RWPE1 (cell line): ENCODE measurements at places on chromosomes 16 and 17.

- DNase-seq = no peak
Measured at GRCh38 chr16:86377251-86378022, 132.9 kb upstream of the FOXF1 start.

DNA sequence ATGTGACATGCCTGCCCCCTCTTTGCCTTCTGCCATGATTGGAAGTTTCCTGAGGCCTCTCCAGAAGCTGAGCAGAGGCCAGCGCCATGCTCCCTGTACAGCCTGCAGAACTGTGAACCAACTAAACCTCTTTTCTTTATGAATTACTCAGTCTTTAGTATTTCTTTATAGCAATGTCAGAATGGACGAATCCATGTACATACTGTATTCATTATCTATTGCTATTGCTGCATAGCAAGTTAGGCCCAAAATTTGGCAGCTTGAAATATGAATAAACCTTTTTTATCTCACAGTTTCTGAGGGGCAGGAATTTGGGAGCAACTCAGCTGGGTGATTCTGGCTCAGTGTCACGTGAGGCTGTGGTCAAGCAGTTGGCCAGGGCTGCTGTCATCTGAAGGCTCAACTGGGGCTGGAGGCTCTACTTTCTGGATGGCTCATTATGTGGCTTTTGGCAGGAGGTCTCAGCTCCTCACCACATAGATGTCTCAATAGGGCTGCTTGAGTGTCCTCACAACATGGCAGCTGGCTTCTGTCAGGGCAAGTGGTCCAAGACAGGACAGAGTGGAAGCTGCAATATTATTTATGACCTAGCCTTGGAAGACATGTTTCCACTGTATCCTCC lies 40.0 kb downstream of the SOCS1 start:
- no peak for DNase-seq

DNA sequence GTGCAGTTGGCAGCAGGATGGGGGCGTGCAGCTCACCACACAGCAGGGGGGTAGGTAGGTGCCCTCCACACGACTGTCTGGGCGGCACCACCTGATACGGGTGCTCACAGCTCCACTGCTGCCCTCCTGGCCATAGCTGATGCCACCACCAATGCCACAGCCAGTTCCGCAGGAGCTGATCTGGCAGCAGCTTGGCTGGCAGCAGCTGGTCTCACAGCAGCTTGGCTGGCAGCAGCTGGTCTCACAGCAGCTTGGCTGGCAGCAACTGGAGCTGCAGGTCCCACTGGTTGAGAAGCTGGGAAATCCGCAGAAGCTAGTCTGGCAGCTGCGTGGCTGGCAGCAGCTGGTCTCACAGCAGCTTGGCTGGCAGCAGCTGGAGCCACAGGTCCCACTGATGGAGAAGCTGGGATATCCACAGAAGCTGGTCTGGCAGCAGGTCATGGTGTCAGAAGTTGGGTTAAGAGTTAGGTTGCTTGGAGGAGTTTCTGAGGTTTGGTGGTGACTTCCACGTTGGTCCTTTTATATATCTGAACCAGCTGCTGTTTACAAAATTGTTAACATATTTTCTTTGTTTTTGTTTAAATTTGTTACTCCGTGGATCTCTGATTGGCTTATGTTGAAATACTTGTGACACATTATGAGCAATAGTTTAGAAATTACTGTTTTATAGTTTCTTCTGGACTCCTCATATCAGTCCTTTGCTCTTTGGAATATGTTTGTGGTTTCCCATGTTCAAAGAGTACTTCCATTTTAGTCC lies at the start of gene KRTAP1-5:
Gene KRTAP1-5, minus strand, starts transcription at position 494 of the 757 bp plus-strand sequence. Its CDS starts 53 bp downstream, at position 441.
- DNase-seq = no peak

- no peak for DNase-seq
Measured at GRCh38 chr17:44022246-44022645, 7.5 kb upstream of the TMEM101 start.

GRCh38 chr16:11604783-11605563 lies 18.3 kb upstream of the LITAF start:
- DNase-seq = no peak

- no peak for DNase-seq
Measured at GRCh38 chr16:11118479-11118878, 137.5 kb downstream of the SOCS1 start.

GRCh38 chr16:9780831-9781230 lies 401.4 kb downstream of the GRIN2A start:
- no peak for DNase-seq

GRCh38 chr16:88446736-88447135 lies 6.3 kb upstream of the ZFPM1 start:
- DNase-seq = no peak

- DNase-seq = no peak
Measured at GRCh38 chr17:19781488-19782458, 33.7 kb upstream of the ALDH3A1 start.

DNA sequence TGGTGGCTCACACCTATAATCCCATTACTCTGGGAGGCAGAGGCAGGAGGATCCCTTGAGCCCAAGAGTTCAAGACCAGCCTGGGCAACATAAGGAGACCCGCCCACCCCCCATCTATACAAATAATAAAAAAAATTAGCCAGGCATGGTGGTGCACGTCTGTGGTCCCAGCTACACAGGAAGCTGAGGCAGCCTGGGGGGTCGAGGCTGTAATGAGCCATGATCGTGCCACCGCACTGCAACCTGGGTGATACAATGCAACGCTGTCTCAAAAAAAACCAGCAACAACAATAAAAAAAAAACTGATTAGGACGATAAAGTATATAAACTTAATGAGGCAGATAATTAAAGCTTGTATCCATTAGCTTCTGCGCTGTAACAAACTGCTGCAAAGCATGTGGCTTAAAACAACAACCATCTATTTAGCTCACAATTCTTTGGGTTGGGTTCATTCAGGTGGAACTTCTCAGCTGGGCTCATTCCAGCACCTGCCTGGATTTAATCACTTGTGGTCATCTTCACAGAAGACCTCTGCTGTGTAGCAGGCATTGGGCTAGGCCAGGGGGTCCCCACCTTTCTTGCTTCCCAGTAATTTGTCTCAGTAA lies 45.8 kb downstream of the LCMT1 start:
- DNase-seq = no peak

DNA sequence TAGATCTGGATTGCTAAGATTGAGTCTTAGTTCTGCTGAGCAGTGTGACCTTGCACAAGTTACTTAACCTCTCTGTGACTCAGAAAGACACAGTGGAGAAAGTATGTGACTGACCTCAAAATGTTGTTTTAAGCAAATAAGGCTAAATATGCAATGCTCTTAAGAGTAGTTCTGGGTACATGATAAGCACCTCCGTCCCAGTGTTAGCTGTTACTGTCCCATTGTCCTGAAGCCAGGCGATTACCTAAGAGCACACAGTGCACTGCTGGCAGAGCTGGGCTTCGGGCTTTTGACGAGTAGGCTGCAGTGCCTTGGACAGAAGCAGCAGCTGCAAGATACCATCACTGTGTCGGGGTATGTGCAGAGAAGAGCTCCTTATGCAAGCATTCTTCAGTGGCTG lies 32.7 kb upstream of the FOXF1 start:
- DNase-seq = no peak

DNA sequence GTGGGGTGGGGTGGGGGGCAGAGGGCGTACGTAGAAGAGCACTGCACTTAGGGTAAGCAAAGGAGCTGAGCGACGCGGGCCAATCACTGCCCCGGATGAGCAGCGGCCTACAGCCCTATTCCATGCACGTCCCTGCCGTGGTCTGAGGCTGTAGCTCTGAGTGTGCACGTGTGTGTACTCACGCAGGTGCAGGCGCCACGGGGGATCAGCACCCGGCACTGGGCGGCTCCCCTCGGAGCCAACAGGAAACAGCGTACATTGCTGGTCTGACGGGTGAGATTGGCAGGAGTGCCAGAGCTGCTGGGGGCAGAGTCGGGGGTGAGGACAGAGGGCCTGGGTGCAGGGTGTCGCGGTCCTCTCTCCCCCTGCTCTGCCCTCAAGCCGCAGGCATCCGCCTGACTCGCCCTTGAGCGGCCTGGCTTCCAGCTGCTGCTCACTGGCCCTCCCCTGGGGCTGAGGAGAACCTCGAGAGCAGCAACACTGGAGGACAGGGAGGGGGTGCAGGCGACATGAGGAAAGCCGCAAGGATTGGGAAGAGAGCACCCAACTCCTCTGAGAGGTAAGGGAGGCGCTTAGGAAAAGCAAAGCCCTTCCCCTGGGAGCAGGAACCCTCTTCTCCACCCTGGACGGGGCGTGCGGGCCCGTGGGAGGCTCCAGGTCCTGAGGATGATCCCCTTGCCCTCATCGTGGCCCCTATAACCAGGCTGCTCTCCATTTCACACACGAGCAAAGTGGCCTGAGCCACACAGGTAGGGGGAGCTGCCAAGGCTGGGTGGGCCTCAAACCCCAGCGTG lies 57.8 kb downstream of the ENGASE start:
- no peak for DNase-seq

- no peak for DNase-seq
Measured at GRCh38 chr17:71850812-71851211, 270.0 kb upstream of the SOX9 start.

- no peak for DNase-seq
Measured at GRCh38 chr16:19289811-19290485, 4.4 kb downstream of the CLEC19A start.

DNA sequence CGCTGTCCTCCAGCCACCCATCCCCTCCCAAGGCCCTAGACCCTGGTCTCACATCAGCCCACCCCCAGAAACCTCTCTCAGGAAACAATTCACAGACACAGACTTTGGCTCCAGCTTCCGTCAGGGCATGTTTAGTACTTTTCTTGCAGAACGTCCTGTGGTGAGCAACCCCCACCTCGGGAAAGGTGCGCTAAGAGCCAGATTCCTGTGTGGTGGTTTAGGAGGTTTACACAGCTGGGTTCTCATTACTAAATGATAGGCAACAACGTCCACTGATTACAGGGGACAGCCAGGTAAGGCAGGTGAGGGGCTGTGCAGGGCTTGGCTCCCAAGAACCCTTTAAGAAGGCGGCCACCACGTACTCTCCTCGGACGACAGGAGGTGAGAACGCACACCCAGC lies 29.3 kb downstream of the KIFC3 start:
- DNase-seq = no peak

- DNase-seq = no peak
Measured at GRCh38 chr16:14303639-14304394, 232.7 kb downstream of the MRTFB start.

- no peak for DNase-seq
Measured at GRCh38 chr16:88298833-88299745, 83.7 kb upstream of the ZNF469 start.

DNA sequence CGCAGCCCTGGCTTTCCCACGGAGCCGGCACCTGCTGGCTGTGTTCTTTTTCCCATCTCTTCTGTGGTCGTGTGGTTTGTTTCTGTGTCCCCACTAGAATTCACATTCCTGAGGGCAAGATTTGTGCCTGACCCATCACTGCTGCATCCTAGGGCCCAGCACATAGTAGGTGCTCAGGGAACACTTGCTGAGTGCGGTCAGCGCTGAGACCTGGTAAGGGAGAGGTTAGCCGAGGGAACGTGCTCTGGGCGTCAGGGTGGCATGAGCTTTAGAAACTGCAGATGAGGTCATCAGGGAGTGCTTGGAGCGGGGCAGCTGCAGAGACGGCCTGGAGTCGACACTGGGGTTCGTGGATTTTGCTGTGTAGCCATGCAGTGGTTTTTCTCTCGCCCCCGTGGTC lies 5.9 kb downstream of the DEF8 start:
- no peak for DNase-seq

DNA sequence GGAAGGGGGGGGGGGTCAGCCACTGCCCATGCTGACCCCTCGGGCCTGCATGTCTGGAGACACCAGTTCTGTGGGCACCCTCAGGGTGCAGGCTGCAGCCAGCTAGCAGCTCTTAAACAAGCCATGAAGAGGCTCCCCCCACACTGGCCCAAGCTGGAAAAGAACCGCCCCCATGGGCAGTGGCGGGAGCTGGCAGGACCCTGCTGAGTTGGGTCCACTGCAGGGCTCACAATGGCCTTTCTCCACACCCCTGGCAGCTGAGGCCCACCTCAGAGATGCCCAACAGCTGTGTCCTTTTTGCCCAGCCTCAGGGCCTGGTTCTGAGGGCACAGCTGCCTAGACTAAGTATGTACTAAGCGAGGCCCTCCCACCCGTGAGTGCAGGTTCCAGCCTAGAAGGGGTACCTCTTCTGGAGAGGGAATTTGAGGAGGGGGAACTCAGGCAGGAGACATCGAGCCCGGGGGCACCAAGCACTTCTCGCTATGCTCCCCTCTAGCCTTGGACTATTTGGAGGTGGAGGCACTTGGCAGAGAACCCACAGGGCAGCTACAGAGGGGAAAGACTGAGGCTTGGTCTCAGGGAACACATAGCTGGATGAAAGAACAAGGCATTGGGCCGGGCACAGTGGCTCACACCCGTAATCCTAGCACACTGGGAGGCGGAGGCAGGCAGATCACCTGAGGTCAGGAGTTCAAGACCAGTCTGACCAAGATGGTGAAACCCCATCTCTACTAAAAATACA lies 3.2 kb downstream of the THRA start:
- no peak for DNase-seq

GRCh38 chr17:42477173-42477572 lies 18.5 kb downstream of the ATP6V0A1 start:
- DNase-seq = no peak

DNA sequence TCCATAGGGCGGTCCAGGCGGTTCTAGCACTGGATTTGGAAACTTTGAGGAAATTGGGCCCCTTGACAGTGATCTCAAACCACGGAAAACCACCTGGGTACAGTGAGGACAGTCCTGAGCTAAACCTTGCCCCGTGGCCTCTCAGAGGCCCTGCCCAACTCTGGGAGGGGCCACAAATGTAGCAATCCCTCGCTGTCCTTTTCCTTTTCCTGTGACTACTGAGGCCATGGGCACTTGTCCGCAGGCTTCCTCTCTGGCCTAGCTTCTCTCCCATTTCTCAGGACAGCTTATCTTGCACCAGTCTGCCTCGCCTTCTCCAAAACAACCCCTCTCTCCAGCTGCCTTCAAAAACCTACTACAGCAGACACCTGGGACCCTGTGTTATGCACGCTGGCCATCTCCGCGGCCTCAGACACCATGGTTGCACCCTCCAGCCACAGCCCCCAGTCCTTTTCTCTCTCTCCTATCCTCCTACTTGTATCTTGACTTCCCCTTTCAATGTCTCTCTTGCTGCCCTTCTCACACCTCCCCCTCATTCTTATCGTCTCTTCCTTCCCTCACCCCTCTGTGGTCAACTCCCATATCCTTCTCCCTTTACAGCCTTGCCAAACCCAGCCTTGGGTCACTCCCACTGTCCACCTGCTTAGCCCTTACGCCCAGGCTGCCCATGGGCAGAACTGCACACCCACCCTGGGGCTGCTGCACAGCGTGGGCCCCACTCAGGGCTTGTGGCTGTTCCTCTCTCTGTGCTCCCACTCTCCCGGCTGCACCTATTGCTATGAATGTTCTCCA lies 7.6 kb downstream of the SCPEP1 start:
- no peak for DNase-seq

GRCh38 chr17:43439041-43439440 lies 40.2 kb downstream of the ARL4D start:
- no peak for DNase-seq

- DNase-seq = peak; percentile 70
Measured at GRCh38 chr17:15502369-15503112, 35.1 kb upstream of the CDRT4 start.
